ENCODE measurements at places on chromosomes 2 and 18.
A peak's percentile ranks its signal among the peaks of the same experiment; 100 is the strongest.

DNA sequence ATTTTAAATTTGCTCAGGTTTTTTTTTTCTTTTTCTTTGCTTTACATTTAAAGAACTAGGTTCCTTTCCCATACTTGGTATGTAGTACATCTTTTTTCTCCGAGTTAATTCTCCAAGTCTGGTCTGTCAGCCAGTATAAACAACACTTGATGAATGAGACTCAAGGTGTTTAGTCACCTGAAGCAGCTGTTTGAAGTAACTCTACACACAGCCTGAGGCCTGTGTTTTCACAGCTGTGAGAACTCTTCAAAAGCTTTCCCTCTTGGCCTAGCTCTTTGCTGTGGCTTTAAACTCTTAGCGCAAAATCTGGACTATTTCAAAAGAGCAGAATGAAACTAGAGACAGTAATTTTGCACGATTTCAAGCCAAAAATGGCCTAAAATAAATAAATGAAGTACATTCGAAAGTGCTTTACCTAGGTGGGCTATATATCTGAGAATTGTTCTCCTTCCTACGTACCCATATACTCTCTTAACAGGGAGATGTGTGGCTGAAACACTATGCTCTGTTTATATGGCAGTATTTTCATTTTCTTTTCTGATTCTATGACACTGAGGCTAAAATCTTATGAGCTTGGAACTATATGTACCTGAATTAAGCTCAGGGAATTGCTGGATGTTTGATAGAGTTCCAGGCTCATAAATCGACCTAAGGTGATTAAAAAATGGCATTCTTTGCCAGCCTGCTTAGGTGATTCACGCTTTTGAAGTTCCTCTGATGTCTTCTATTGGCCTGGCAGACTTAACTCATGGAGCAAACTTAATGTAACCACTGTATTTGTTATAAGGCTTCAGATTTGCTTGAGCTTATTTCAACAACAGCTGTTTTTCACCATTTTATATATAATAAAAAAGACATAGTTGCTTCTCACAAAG, 1044.1 kb upstream of the ZEB2 start:
- no peak for DNase-seq

DNA sequence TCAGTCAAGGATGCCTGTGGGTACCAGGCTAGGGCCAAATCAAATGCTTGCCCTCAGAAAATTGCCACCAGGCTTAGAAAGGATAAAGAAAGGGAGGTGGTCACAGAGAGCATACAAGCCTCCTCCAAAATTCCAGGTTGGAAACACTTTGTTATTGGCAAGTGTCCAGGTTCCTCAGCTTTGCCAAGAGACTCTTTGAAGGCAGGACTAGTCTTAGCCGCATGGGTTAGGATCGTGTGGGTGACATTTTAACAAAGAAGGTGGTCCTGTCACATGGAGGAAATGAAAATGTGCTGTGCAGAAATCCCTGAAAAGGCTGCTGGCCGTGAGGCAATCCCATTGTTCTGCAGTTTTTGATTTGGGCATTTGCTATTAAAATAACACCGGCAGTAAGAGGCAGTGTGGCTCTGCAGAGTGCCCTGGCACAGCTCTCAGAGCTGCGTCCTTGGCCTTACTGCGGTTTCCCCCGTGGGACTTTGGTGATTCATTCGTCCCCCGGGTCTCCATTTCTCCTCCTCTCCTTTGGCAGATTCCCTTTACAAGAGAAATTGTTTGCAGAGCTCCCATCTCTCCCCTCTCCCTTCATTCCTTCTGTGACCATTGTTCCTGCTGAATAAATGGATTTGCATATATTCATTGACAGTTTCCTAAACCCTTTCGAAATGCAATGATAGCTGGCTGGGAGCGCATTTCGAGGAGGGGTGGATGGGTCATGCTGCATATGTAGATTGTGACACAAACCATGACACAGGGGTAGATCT, 187.3 kb downstream of the VAPA start:
- DNase-seq, result no peak

- no peak for DNase-seq
Observed at GRCh38 chr2:207291625-207292252, 126.0 kb upstream of the KLF7 start.

- DNase-seq, result no peak
Observed at GRCh38 chr2:71888751-71889445, 258.8 kb downstream of the CYP26B1 start.

GRCh38 chr2:60560734-60561644, 7.5 kb upstream of the BCL11A start:
- no peak for DNase-seq

- peak; percentile 86 for DNase-seq
Observed at GRCh38 chr2:28810384-28811285, at the start of gene SPDYA. TSS of gene SPDYA (plus strand) at chr2:28810834. CDS start at chr2:28816015, 5,181 bp downstream.

DNA sequence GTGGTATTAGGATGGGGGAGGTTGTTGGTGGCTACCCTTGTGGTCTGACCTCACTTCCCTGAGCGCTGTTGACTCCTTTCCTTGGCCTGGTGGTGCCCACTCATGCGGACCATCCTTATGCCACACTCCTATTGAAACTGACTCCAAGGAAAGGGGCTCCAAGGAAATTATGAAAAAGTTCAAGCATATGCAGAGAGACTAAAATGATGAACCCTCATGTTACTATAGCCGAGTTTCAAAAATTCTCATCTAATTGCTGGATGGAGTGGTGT, 96.2 kb upstream of the STPG4 start:
- no peak for DNase-seq

DNA sequence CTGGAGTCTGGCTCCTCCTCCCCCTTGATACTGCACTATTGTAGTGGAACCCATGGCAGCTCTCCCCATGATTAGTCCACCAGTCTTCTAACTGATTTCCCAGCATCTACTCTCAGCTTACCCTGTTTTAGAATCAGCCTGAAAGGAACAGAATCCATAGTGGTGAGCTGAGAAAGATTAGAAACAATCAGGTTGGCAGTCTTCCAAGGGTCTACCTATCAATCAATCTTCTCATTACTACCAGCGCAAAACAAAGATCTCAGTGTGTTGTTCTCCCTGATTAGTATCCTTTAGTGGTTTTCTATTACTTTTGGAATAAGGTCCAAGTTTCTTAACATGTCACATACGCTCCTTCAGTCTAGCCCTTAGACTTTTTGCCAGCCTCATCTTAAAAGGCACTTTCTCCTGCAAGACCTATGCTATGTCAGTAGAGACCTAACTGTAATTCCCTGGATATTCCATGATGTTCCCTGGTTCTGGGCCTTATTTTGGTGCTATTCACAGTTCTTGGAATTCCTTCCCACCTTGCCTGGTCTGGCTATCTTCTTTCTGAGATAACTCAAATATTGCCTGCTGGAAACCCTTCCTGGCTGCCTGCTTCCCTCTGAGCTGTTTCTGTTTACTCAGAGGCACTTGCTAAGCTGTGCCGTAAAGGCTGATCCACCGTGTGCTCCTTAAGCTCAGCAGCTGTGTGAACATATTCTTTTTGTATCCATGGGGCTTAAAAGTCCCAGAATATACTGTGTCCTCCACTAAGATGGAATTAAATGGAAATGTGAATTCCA, 32.6 kb downstream of the LAMA3 start:
- no peak for DNase-seq

DNA sequence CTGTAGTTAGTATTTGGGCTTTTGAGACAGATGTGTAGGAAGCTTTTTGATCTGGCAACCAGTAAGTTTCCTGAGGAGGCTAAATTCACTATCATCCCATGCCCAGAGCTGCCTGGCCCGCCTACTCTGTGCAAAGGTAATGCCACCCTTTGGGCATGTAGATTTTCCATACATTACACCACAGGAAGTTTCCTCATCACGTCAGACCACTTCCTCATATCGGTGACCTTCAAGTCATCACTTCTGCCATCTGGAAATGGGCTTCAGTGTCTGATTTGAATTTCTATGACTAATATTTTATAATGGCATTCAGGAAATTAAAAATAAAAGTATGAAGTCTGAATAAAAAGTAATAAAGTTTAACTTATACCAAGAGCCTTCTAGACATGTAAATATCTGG, 825.4 kb downstream of the DCDC2C start:
- DNase-seq, result no peak

DNA sequence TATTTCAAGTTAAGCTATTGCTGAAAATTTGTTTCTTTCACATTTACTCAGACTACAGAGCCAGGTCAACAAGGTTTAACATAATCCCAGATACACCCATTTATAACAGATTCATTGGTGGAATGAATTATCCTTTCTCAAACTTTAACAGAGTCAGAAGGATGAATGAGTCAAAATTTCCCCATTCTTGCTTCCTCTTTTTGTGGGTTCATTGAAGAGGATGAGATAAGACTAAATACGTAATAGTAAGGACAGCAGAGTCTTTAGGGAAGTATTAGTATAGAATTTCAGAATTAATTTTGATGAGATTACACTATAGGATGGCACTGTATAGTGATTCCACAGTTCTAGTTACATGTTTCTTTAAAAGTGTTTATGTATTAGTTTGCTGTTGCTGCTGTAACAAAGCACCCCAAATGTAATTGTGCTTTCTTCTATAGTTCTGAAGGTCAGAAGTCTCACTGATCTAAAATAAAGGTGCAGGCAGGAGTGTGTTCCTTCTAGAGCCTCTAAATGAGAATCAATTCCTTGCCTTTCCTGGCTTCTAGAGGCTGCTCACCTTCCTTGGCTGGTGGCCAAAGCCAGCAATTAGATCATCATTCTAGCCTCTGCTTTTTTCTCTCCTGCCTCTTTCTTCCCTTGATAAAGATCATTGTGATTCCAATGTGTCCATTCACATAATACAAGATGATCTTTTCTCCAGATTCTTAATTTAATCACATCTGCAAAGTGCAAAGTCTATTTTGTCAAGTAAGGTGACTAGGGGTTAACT, 309.3 kb upstream of the PIK3C3 start:
- no peak for DNase-seq

- no peak for DNase-seq
Observed at GRCh38 chr2:11955314-11955713, 208.9 kb downstream of the LPIN1 start.

DNA sequence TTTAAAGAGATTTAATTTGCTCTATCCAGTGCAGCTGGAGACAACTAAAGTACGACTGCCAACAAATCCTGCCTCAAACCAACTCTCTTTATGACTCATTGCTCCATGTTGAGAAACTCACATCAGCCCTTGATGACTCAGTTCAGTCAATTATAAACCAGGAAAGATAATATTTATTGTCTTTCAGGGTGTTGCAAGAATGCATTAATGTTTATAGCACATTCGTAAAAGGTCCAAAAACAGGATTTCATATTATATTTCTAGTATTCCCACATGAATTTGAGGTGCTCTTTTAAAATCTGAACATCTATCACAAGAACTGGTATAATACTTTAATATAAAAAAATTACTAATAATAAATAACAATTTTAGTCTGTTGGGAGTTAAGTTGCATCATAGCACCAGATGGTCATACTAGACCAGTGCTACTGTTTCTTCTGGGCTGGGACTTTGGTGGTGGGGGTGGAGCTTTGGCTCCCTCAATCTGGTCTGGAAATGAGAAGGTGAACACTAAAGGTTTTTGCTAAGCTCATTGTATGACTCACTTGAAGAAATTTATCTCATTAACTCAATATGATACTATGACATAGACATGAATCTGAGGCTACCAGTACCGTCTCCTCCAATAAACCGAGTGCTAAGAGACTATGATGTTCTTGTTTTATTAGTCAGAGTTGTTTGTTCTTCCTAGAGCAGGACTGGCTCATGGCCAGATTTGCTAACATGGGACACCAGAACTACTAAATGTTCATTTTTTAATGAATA, 26.6 kb upstream of the MAP3K20 start:
- peak; percentile 74 for DNase-seq

GRCh38 chr2:47056868-47057686, 98.0 kb downstream of the STPG4 start:
- no peak for DNase-seq

GRCh38 chr2:46847185-46847710, 68.4 kb downstream of the MCFD2 start:
- DNase-seq, result no peak

DNA sequence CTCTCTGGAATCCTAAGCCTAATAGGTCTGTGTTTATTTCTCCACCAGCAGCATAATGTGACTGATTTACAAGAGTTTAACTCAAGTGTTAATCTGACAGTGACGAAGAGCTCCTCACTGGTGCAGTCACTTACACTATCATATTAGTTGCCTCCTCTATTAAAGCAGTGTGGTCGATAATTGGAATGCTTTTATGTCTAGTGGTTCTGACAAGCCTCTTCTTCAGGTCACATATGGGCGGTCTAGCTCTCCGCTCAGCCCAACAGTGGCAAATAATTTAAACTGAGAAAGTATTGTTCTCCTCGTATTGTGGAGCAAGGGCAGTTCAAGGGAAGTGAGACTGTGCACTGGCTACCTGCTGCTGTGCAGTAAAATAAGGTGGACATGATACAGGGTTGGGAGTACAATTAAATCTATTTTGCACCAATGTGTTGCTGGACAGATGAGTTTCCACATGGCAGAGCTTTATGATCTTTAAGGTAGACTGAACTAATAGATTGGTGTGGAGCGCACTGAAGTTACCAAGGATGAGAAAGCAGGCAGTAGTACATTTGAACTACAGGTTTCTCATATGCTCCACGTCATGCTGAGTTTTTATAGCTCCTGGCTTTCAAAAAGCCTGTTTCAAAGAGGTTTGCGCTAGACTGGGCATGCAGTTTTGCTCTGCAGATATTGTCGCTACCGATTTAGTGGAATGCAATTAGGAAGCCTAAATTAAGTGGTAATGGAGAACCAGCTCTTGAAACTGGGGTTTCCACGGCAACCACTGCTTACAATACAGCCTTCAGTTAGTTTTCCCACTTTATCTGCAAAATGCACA, 151.7 kb upstream of the POU3F3 start:
- DNase-seq, result no peak

GRCh38 chr2:103183061-103183460, 421.2 kb downstream of the TMEM182 start:
- no peak for DNase-seq

GRCh38 chr2:160516547-160517365, 23.1 kb upstream of the RBMS1 start:
- DNase-seq, result peak; percentile 26

GRCh38 chr2:26355038-26355995, 8.7 kb upstream of the ADGRF3 start:
- DNase-seq, result no peak

GRCh38 chr2:121363632-121364420, 78.8 kb upstream of the TFCP2L1 start:
- DNase-seq, result no peak

- DNase-seq, result no peak
Observed at GRCh38 chr2:39007875-39008504, 112.9 kb downstream of the SOS1 start.

- no peak for DNase-seq
Observed at GRCh38 chr2:44351088-44351487, 10.2 kb downstream of the PREPL start.

- DNase-seq, result peak; percentile 91
Observed at GRCh38 chr2:218892693-218893348, 12.2 kb downstream of the WNT10A start.

DNA sequence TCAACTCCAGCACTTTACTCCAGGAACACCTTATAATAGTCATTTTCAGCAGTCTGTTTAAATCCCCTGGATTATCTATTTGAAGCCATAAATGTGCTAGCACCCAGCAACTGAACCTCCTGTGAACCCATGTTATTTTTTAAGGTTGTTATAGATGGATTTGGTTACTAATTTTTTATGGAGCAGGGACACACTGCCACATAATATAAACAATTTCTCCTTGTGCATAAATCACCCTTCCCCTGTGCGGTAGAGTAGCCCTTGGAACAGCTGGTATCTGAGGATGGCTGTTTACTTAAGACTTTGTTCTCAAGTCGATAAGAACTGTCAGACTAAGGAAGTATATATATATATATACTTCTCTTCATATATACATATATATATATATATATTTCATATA, 367.4 kb downstream of the EPHA4 start:
- DNase-seq, result no peak

- no peak for DNase-seq
Observed at GRCh38 chr2:149329489-149330126, 779 bp upstream of the LYPD6 start.

- no peak for DNase-seq
Observed at GRCh38 chr2:220269367-220269766, 641.9 kb downstream of the SLC4A3 start.
